ENCODE measurements at places on chromosomes 1 and 21. TPM values are rescaled to one million over a fixed set of nuclear protein-coding genes. Genes with fewer than 3 reads are reported as not detected.
A peak's percentile ranks its signal among the peaks of the same experiment; 100 is the strongest.

Gene C4BPB
- total RNA-seq = 0.27 TPM

Gene CNKSR1
- 5.4 TPM for total RNA-seq

- H3K4me1 ChIP-seq = peaks cover 40% of the 10 kb centered on the region
- peak overlapping the region; percentile 1 for H3K4me3 ChIP-seq
- no peak for DNase-seq
- H3K36me3 ChIP-seq = peaks cover 2% of the 10 kb centered on the region
Observed at GRCh38 chr1:225848030-225848955, 33.9 kb downstream of the TMEM63A start.

DNA sequence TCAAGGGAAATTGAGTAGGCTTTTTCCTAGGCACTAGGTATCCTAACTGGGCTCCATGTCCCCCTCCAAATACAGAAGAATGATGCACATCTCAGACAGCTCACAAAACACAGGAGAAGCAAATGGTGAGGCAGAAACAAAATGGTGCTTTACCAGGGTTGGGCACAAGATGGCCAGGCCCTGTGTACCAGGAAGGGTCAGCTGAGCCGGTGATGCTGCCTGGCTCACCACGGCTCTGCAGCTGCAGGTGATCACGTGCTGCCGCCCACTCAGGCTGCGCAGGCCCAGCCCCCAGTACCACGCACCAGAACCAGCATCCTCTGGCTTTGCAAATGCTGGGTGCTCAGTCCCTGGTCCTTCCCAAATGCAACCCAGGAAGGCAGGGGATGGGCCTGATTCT lies 993 bp upstream of the DSCAM start:
- H3K4me3 ChIP-seq = no peak overlapping the region
- peaks cover 5% of the 10 kb centered on the region for H3K36me3 ChIP-seq
- peaks cover 35% of the 10 kb centered on the region for H3K27me3 ChIP-seq

GRCh38 chr1:50474859-50475809 lies 51.9 kb upstream of the DMRTA2 start:
- peaks cover 12% of the 10 kb centered on the region for H3K36me3 ChIP-seq
- no peak overlapping the region for H3K27ac ChIP-seq
- no peak overlapping the region for H3K4me3 ChIP-seq
- DNase-seq = no peak
- H3K4me1 ChIP-seq = peaks cover 4% of the 10 kb centered on the region

DNA sequence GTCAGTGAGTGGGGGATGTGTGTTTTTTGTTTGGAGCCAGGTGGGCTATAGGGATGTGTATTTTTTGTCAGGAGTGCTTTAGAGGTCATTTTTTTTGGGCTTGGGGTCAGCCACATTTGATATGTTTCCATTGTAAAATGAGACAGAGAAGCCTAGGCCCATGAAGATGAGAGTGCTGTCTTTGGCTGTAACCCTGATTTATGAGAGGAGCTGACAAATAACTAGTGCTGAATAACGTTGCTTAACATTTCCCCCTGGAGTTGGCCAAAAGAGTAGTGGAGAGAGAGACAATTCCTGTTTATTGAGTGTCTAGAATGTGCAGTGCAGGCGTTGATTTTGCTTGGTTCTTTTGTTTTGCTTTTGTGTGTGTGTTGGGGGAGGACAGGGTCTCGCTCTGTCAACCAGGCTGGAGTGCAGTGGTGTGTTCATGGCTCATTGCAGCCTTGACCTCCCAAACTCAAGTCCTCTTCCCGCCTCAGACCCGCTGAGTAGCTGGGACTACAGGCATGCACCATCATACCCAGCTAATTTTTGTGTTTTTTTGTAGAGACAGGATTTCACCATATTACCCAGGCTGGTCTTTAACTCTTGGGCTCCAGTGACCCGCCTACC lies 64.7 kb downstream of the S1PR1 start:
- H3K36me3 ChIP-seq = no peaks in the 10 kb centered on the region
- H3K4me1 ChIP-seq = peaks cover 13% of the 10 kb centered on the region
- no peak overlapping the region for H3K27ac ChIP-seq
- DNase-seq = no peak
